ENCODE measurements at places on chromosomes 7 and 10. TPM values are rescaled to one million over a fixed set of nuclear protein-coding genes. Genes with fewer than 3 reads are reported as not detected.

Gene EVX1
- total RNA-seq: not detected

Gene PSPH
- total RNA-seq: 39.8 TPM

Gene C10orf62
- total RNA-seq: 1.2 TPM

Gene PODXL
- total RNA-seq: 35.7 TPM

Gene MRLN
- total RNA-seq: not detected

Gene MNX1
- not detected for total RNA-seq

Gene TEX47
- total RNA-seq: not detected

Gene SPDYE2B
- total RNA-seq: not detected

Gene INHBA
- total RNA-seq: 5.4 TPM

Gene TMEM130
- total RNA-seq: 2.0 TPM

DNA sequence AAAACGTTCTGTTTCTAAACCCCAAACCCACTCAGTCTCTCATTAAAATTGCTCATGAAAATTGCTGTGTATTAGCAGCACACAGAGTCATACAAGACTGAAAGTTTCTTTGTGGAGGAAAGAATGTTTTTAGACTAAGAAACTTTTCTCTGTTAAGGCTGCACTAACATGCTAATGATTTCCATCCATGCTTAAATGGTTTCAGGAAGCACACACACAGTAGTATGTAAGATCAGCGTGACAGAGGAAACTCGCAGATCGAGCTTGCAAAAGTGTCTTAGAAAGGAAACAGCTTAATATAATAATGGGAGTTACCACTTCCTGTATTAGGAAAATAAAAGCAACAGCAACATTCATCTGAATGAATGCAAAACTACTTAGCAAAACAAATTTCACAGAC, 112.7 kb downstream of the ICA1 start:
- no peaks in the 10 kb centered on the region for H3K36me3 ChIP-seq
- H3K27me3 ChIP-seq: no peaks in the 10 kb centered on the region
- no peak overlapping the region for H3K4me3 ChIP-seq
- H3K27ac ChIP-seq: no peak overlapping the region
- no peak for DNase-seq
- H3K4me1 ChIP-seq: peaks cover 6% of the 10 kb centered on the region

DNA sequence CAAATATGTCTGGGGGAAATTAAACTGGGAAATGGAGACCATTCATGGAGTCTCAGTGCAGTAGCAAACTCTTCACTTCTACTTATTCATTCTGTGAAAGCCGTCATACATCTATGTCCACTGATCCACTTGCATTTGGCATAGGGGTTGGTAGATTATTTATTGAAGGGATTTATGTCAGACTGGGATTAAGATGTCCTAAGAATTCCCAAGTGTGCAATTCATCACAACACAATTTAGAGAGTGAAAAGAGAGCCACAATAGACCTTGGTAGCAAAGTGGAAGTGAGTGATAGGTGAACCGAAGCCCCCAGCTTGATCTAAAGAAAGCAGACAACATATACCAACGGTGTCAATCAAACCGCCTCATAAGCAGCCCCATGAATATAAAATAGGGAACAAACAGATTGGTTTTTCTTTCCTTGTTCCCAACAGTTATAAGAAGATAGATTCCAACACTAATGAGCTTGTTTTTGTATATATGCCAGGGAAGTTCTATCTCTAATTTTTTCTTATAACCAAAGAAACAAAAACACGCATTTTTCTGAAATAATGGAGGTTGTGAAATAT, 234.3 kb downstream of the CACNA2D1 start:
- no peaks in the 10 kb centered on the region for H3K27me3 ChIP-seq
- H3K27ac ChIP-seq: no peak overlapping the region
- H3K4me1 ChIP-seq: no peaks in the 10 kb centered on the region
- no peak for DNase-seq

GRCh38 chr7:1969459-1970284, 263.1 kb downstream of the MAD1L1 start:
- no peak overlapping the region for H3K27ac ChIP-seq
- no peaks in the 10 kb centered on the region for H3K27me3 ChIP-seq
- H3K36me3 ChIP-seq: no peaks in the 10 kb centered on the region
- no peak for DNase-seq

- no peak overlapping the region for H3K4me3 ChIP-seq
- no peaks in the 10 kb centered on the region for H3K36me3 ChIP-seq
- no peak overlapping the region for H3K27ac ChIP-seq
- no peak for DNase-seq
- H3K4me1 ChIP-seq: no peaks in the 10 kb centered on the region
Measured at GRCh38 chr7:117302396-117302795, 20.5 kb downstream of the WNT2 start.

DNA sequence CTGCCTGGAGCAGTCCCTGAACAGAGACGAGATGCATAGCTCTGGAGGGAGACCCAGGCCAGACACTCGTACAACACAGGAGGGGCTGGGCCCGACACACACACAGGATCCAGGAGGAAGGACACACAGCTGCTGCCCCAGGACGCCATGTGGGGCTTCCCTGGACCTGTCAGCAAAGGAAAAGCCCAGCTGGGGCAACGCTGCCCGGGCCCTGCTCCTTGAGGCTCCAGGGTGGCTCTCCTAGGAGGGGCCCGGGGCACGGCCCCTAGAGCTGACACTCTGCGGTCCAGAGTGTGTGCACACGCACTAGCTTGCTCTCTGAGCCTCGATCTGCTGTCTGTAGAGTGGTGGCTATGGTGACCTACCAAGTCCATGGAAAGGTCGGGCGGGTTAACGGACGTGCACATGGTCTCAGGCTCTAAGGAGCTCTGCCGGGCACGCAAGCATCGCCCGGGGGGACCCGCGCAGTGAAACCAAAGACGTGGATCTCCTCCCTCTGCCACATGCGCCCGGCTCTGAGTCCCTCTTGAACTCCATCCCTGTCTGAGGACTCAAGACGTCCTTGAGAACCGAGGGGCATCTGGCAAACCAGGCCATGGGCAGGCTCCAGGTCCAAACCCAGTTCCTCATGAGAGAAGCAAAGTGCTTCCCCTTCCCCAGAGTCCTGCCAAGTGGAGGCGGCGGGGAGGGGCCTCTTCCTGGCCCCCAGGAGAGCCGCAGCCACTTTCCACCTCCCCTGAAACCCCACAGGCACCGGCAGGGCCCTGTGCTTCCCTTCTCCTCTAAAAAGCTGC, 279.0 kb downstream of the ELFN1 start:
- no peaks in the 10 kb centered on the region for H3K36me3 ChIP-seq
- no peak overlapping the region for H3K4me3 ChIP-seq
- H3K27me3 ChIP-seq: no peaks in the 10 kb centered on the region
- H3K27ac ChIP-seq: no peak overlapping the region
- H3K4me1 ChIP-seq: no peaks in the 10 kb centered on the region

- H3K36me3 ChIP-seq: no peaks in the 10 kb centered on the region
- H3K27ac ChIP-seq: no peak overlapping the region
- DNase-seq: no peak
- H3K27me3 ChIP-seq: no peaks in the 10 kb centered on the region
- no peak overlapping the region for H3K4me3 ChIP-seq
Measured at GRCh38 chr10:86963341-86963919, 4.9 kb upstream of the ADIRF start.

DNA sequence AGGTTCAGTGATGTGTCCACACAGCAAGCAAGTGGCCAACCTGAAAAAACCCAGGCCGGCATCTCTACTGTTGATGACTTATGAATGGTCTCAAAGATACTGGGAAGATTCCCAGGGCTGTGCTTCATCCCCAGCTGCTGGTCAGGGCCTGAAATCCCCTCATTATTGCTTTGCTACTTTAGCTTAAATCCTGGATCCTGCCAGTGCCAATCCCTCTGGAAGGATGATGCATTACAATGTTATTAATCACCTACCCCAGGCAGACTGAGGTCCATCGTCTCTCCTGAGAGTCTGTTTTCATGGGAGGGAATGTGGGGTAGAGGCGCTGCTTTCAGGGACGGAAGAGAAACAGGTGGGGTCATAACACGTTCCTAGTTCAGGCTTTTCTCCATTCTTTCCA, 371.6 kb downstream of the RPS24 start:
- H3K4me3 ChIP-seq: no peak overlapping the region
- H3K36me3 ChIP-seq: no peaks in the 10 kb centered on the region
- peaks cover 8% of the 10 kb centered on the region for H3K27me3 ChIP-seq
- no peak for DNase-seq

GRCh38 chr10:91726355-91726754, 71.9 kb upstream of the TNKS2 start:
- H3K27ac ChIP-seq: no peak overlapping the region
- H3K36me3 ChIP-seq: no peaks in the 10 kb centered on the region
- no peak for DNase-seq
- H3K4me3 ChIP-seq: no peak overlapping the region
- no peaks in the 10 kb centered on the region for H3K4me1 ChIP-seq

DNA sequence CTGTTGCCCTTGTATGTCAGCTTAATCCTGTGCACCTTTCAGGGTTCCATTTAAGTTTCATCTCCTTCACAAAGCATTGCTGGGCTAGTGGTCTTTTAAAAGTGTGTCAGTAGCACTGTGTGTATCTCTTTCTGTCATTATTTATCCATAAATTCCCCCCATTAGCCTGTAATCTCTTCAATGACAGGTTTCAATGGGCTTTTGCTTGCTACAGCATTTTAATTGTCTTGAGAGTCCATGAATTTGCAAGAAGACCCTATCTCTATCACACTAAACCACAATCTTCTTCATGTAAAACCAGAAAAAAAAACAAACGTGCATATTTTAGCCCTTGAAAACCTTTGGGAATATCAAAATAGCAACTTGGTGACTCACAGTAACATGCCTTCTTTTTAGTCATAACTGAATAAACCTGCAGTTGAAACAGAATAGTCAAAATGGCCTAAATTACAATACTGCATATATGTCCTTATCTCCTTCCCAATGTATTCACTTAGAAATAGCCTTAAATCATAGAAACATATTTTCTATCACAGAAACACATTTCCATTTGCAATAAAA, 118.6 kb downstream of the PON1 start:
- no peaks in the 10 kb centered on the region for H3K36me3 ChIP-seq

DNA sequence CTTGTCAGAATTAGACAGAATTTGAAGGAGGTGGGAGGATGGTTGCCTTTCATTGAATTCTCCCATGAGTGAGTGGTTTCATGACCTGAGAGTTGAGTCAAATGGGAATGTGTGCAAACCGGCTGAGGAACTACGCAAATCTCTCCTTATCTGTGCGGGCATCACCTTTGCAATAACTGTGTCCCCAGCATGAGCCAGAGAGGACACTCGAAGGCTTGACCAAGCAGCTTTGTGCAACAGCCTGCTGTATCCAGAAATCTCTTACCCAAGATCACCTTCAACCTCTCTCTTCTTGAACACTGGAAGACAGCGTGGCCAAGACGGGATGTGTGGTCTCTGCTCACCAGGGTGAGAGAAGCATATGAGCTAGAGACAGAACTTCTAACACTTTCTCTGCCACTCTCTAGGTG, 93.8 kb upstream of the IKZF1 start:
- no peak overlapping the region for H3K4me3 ChIP-seq
- no peaks in the 10 kb centered on the region for H3K36me3 ChIP-seq
- no peak overlapping the region for H3K27ac ChIP-seq
- no peak for DNase-seq
- H3K27me3 ChIP-seq: no peaks in the 10 kb centered on the region

DNA sequence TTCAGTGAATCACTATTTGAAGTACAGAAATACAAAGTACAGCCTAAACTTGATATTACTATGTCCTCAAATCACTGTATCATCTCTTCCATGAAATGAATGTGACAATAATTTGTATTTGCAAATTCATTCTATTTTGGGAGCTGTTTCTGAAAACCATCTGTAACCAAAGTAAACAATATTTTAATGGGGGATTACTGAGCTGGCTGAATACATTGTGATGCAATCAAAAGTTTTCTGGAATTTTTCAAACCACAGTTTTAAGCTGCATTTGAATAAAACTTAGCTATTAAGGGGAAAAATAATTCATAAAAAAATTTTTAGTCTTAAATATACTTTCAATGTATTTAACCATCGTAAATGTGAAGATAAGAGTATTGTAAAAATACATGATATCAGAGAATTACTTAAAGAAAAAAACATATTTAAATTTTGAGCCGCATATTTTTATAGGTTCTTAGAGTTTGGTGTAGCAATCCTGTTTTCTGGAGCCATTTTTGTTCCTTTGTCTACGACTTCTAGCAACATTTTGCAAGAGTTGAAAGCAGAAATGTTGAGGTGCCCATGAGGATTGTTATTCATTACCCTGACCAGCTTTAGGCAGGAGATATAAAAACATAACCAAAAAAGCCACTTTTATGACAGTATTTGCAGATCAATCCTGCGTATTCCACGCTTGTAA, 45.9 kb upstream of the AGMO start:
- H3K27ac ChIP-seq: no peak overlapping the region
- no peak overlapping the region for H3K4me3 ChIP-seq

GRCh38 chr10:12271210-12271540, 75.2 kb downstream of the CDC123 start:
- H3K4me3 ChIP-seq: no peak overlapping the region
- no peaks in the 10 kb centered on the region for H3K27me3 ChIP-seq
- H3K36me3 ChIP-seq: no peaks in the 10 kb centered on the region
- no peaks in the 10 kb centered on the region for H3K4me1 ChIP-seq

DNA sequence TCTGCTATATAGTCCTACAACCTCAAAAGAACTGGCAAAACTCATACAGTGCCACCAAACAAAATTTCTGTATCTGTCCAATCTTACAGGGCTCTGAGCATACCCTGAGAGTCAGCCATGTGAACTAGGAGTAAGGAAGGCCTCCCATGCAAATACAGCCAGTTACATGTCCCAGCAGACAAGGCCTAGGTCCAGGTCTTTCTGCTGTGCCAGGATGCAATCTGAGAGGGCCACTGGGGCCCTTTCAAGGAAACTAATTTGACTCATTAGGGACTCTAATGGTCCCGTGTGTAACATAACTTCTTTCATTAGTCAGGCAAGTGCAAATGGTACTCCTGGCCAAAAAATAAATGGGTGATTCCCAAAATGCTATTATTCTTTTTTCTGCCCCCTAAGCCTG, 17.9 kb upstream of the HIBADH start:
- H3K4me1 ChIP-seq: peaks cover 10% of the 10 kb centered on the region
- H3K27me3 ChIP-seq: no peaks in the 10 kb centered on the region
- no peak overlapping the region for H3K4me3 ChIP-seq
- H3K36me3 ChIP-seq: no peaks in the 10 kb centered on the region
- DNase-seq: no peak

GRCh38 chr7:17663061-17663675, 277.1 kb downstream of the SNX13 start:
- no peak overlapping the region for H3K4me3 ChIP-seq
- DNase-seq: no peak
- H3K27ac ChIP-seq: no peak overlapping the region
